SK-MEL-5 (cell line): ENCODE measurements at places on chromosomes 11 and 22.
A peak's percentile ranks its signal among the peaks of the same experiment; 100 is the strongest.

GRCh38 chr11:57312511-57313021 lies 12.2 kb downstream of the TNKS1BP1 start:
- no peak for DNase-seq

- no peak for DNase-seq
These were observed 35.0 kb downstream of the PDGFB start for GRCh38 chr22:39209756-39210155.

- DNase-seq: no peak
These were observed 122.5 kb upstream of the ZC3H12C start for GRCh38 chr11:109970516-109971183.

DNA sequence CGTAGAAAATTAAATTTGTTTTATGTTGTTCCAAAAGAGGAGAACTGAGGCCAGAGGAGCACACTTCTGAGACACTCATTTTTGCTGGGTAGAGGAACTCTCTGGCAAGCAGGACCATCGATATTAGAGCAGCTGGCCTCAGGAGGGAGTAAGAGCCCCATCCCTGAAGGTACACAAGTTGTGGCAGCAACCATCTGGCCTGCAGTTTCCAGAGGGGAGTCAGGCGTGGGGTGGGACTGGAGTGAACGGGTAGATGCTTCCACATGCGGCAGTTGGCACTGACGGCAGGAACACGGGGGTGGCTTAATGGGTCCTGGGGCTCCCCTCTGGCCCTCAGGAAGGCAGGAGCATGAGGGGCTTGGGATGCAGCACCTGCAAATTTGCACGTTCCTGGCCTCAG lies 13.2 kb upstream of the SSTR3 start:
- DNase-seq: peak; percentile 21

- DNase-seq: no peak
These were observed 401.7 kb downstream of the TENM4 start for GRCh38 chr11:79039122-79039521.

- no peak for DNase-seq
These were observed 26.0 kb upstream of the API5 start for GRCh38 chr11:43285826-43286225.

- DNase-seq: no peak
These were observed 27.2 kb downstream of the GLB1L2 start for GRCh38 chr11:134358856-134359490.

DNA sequence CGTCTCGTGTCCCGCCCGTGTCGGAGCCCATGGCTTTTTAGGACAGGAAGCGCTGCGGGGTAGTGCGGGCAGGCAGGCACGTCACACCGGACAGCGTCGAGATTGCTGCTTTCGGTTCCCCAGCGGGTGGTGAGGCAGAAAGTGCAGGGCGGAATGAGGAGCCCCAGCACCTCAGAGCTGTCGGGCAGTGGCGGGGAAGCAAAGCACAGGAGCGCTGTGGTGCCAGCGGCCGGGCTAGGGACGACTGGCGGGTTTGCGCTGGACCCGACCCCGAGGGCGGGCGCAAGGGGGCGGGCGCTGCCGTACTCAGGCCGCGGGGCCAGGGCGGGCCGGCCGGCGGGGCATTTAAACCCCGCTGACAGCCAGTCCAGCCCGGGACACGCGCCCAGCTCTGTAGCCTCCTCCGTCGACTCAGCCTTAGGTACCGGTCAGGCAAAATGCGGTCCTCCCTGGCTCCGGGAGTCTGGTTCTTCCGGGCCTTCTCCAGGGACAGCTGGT lies at the start of gene SLC37A2:
SLC37A2 (plus strand) TSS at position 375 of the 498 bp plus-strand sequence; CDS start at position 438, 63 bp downstream.
- peak; percentile 68 for DNase-seq

- DNase-seq: no peak
These were observed 10.2 kb upstream of the SSTR3 start for GRCh38 chr22:37222440-37222971.

DNA sequence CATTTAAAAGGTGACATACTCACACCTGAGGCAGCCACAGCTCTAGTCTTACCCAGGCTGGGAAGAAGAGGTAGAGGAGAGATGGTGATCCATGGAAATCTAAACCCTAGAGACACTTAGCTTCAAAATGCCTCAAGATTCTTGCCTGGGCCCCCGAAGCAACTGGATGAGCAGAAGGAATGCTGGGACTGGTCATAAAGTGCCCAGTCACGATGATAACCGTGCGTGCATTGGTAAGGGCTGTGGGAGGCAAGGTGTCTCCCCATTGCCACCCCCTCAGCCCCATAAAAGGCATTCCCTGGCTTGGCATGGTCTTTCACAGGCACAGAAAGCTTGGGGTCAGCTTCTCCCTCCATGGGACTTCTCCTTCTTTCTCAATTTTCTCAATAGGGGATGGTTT lies 144.5 kb downstream of the DSCAML1 start:
- no peak for DNase-seq

DNA sequence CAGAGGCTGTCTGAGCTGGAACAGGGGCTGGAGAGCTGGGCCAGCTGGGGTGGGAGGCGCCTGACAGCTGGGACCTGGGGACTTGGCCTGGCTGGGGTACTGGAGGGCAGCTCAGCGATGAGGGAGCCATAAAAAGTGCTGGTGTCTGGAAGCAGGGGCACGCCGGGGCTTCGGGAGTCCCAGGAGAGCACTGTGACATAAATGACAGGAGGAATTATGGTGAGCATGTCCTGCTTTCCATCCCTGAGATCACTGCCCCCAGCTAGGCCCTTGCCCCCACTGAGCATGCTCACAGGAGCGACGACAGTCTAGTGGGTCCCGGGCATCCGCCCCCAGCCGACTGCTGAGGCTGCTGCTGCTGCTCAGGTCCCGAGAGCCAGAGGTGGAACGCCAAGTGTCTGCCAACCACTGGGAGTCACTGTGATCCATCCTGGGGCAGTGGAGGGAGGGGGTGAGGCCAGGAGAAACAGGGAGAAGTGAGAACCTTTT lies 6.2 kb downstream of the ROBO4 start:
- no peak for DNase-seq

DNA sequence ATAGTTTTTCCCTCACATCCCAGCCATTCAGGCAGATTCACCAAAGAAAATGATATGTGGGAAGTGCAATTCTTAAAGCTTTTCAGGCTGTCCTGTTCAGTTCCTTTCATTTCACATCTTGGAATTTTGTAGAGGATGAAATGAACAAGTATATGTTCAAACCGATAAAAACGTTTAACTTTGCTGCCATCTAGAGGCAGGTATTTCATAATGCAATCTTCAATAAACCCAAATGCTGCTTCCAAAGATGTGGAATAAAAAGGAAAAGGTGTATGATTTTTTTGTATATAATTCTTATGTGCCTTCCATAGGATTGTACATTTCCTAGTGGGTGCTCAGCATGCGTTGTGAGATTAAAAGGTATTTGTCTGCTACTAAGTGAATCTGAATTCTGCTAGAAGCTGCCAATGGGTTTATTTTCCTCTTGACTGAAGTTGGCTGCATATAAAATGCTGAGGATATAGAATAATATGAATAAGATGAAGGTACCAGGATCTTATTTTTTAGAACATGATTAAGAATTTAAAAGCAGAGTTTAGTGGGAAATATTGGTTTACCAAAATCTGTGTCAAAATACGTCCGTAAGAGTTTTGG lies 199.3 kb downstream of the PGR start:
- DNase-seq: peak; percentile 68

DNA sequence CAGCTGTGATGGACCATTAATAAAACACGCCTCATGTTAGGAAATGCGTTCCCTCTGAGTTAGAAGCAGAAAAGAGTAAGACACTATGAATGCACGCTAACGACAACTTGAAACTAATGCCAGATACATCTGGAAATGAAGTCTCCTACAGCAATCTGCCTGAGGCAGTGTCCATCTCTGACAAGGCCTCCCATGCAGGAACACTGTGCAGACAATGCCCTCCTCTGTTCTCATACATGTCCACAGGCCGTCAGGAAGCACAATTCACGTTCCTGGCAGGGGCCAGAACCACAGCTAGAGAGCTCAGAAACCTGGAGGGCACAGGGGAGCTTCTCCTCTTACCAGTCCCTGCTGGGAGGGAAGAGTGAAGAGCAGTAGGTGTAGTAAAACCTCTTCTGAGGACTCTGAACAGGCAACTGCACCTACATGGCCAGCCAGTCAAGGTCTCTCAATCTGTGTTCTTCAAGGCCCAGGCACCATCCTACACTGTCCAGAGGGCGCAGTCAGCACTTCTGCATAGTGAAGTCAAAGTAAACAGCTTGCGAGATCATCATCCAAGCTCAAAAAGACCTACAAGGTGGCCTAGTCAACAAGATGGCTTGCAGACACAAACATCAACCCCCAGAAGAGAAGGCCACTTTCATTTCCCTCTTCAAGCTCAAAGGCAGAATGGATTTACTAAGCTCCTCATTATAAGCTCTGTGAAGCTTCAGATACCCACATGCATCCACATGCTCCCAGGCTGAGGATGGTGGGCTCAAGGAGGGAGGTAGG lies 41.5 kb upstream of the CYP2D6 start:
- DNase-seq: peak; percentile 80

GRCh38 chr22:47101321-47101885 lies 339.0 kb downstream of the TBC1D22A start:
- no peak for DNase-seq

DNA sequence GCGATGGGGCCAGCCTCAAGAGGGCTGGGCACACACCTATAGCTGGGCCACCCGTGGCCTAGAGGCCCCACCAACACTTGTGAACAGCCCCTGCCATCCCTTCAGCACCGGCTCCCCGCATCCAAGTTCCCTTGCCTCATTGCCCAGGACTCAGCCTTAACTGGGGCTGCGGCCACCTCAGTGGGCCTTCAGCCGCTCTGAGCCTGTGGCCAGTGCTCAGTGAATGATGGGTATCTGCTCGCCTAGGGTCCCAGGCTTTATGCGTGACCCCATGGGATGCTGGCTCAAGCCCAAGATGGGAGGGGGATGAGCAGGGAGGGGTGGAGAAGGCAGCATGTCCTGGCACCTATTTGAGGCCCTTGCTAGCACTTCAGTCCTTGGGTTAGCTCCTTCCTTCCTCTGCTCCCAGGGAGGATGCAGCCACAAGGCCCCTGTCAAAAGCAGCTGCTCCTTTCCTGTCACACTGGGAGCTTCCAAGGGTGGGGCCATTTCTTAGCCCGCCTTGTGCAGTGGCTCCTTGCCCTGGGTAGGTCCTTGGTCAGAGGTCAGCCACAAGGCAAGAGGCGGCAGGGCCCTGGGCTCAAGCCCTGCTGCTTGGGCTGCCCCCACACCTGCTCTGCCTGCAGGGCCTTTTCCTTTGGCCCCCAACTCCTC lies 31.8 kb downstream of the GNAZ start:
- DNase-seq: no peak

- DNase-seq: no peak
These were observed 23.0 kb downstream of the RCN1 start for GRCh38 chr11:32113920-32114203.

DNA sequence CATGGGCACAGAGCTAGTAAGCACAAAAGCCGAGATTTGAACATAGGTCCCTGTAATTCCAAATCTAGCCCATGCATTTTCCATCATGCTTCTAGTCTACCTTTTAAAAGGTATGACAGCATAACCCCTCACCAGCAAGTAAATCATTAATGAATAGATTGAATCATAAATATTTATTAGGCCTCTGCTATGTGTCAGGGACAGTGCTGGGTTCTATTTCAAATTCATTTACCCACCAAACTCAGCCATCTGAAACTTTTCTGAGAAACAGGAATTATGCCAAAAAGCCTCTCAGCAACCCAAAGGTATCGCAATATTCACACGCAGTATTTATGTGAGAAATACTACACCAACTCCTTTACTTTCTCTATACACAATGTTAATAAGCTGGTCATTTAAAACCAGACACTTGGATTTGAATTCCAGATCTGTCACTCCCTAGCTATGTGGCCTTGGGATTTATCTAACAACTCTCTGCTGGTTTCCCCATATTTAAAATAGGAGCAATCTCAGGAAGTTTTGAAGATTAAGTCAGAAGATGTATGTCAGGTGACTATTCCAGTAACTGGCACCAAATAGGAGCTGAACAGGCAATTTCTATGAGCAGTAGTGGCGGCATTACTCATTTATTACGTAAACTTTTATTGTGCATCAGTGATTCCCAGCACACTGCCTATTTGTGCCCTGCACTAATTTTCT lies 191.4 kb downstream of the TENM4 start:
- DNase-seq: no peak

- peak; percentile 62 for DNase-seq
These were observed 30.0 kb upstream of the WNT11 start for GRCh38 chr11:76236092-76236999.

DNA sequence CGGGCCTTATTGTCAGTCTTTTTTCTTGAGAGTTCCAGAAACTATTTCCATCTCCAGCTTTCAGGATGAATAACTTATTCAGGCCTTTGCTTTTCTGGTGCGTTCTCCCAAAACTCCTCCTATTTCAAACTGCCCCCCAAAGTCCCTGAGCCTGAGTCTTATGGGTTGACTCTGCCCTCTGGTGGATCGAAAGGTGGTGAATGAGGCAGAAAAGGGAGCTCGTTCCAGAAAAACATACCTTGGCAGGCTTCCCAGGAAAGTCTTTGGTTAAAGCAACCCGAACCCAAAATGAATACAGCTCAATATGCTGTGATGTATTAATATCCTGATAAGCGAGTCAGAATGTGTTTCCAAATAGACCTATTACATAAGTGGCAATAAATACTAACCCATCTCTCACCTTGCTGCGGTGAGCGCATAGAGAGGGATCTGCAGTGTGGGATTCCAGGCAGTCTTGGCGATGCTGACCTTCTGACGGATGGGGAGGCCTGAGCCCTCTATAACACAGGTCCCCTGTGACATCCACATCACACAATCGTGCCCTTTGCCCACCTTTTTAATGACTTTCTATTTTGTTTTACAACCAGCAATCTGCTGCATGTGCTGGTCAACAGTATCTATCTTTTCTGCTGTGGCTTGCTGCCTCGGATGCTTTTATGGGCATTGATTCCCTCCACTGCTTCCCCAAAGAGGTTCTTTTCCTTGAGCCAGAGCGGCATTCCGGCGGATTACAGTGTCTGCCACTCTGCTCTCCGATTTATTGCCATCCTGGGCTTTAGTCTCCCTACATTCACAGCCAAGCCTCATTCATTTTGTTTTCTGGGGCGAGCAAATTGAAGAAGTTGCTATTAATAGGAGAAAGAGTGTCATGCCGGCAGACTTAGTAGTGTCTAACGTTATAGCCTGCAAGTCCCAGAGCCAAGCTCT lies 756.8 kb downstream of the NTM start:
- peak; percentile 59 for DNase-seq

DNA sequence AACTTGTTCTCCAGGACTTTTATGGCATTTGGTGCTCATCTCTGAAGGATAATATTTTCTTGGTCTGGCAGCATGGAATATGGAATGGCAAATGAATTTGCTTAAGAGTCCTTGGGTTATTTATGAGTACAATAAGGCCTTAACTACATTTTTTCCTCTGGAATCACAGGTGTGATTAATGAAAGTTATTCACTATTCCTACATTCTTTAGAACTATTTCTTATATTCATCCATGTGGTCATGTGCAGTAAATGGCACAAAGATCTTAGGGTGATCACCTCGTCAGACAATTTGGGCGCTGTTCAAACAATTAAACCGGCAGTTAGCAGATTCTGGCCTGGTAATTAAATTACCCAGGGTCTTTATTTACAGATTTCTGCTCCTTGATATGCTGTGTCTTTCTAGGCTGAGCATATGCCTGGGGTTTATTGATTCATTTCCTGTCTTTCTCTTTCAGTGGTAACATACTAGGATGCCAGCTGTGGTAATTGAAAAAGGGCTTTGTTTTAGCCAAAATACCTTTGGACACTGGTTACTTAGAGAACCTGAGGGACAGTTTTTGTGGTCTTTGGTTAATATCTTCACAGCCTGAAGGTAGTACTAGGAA lies 31.6 kb downstream of the SIK2 start:
- peak; percentile 80 for DNase-seq
